ENCODE measurements at places on chromosomes 12 and 14. TPM values are rescaled to one million over a fixed set of nuclear protein-coding genes. Genes with fewer than 3 reads are reported as not detected.

The ABCB9 gene
- 16.9 TPM for total RNA-seq

The TAS2R46 gene
- total RNA-seq = 15.8 TPM

The RAD9B gene
- total RNA-seq = 1.9 TPM

The DIO3 gene
- total RNA-seq = 4.1 TPM

The SDSL gene
- total RNA-seq = 4.9 TPM

The CLEC14A gene
- 27.9 TPM for total RNA-seq

The KRT80 gene
- total RNA-seq = 1.6 TPM

The TSHR gene
- 0.88 TPM for total RNA-seq

Data from camera-type eye (tissue), 1 donor.